ENCODE measurements at places on chromosomes 2 and 18.

DNA sequence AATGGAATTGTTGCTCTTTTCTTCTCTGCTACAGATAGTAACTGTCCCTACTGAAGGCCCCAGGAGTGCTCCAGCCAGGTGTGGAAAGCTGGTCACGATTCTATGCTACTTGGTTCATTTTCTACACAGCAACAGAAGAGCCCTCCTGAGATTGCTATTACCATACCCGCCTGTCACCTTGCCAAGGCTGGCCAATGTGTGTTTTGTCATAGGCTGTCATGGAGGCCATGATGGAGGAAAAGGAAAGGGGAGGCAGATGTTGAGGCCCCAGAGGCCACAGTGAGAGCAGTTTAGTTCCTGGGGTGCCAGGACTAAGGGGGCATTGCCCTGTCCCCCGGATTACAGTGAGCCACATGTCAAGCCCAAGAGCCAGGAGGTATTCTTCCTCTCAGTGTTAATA, 952 bp downstream of the ELMOD3 start:
- DNase-seq: no peak

- DNase-seq: no peak
Measured at GRCh38 chr2:134131681-134132489, 122.0 kb upstream of the MGAT5 start.

- DNase-seq: no peak
Measured at GRCh38 chr18:51028201-51028805, 1.7 kb upstream of the SMAD4 start.

GRCh38 chr2:224111576-224111975, 72.5 kb upstream of the SERPINE2 start:
- DNase-seq: no peak

- DNase-seq: no peak
Measured at GRCh38 chr2:186634701-186635100, 44.8 kb downstream of the ITGAV start.

DNA sequence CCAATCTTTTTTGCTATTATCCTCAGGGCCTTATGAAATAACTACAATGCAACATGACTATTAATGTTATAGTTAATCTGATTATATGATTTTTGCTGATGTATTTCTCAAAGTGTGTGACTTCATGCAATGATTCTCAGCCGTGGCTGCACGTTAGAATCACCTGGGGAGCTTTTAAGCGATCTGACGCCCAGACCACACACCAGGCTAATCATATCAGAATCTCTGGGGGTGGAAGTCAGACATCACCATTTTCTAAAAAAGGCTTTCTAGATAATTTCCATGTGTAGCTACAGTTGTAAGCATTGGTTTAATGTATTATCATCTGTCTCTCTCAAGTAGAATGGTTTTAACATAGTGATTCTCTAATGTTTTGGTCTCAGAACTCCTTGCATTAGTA, 5.5 kb upstream of the QPCT start:
- DNase-seq: no peak

Measured in NCI-H2171 (cell line).